HCT116 (cell line): ENCODE measurements at places on chromosomes 2 and 18.

GRCh38 chr2:210963386-210963785, 407.0 kb downstream of the CPS1 start:
- DNase-seq, result no peak

GRCh38 chr18:73563901-73564472, 583.6 kb downstream of the FBXO15 start:
- DNase-seq, result no peak

DNA sequence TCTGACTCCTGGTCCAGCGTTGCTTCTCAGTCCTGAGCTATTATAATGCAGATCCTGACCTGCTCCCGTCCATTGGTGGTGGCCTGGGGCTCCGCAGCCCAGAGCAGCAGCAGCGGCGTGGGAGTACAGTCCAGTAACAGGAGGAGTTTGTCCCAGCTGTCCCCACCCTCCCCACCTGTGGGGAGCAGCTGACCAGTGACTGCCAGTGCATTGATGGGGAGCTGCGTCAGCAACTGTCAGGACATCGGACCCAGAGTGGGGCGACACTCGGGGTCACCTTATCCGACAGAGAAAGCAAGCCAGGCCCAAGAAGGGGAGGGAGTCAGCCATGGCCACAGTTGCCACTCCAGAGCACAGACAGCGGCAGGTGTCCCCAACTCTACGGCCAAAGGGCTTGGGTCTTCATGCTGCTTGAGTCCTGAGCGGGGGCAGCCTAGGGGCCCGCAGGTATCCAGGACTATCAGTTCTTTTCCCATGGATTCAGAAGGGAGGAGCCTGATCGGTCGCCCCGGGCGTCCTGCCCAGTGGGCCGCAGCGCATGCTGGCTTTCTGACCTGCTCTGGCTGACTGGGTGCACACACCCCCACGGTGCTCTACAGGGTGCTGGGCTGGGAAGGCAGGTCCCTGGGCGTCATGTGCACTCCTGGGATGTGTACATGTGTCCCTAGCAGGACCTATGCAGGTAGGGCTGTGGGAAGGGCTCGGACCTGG, 29.7 kb downstream of the DNMT3A start:
- DNase-seq, result no peak

- no peak for DNase-seq
Measured at GRCh38 chr2:67208887-67209500, 188.1 kb upstream of the ETAA1 start.

DNA sequence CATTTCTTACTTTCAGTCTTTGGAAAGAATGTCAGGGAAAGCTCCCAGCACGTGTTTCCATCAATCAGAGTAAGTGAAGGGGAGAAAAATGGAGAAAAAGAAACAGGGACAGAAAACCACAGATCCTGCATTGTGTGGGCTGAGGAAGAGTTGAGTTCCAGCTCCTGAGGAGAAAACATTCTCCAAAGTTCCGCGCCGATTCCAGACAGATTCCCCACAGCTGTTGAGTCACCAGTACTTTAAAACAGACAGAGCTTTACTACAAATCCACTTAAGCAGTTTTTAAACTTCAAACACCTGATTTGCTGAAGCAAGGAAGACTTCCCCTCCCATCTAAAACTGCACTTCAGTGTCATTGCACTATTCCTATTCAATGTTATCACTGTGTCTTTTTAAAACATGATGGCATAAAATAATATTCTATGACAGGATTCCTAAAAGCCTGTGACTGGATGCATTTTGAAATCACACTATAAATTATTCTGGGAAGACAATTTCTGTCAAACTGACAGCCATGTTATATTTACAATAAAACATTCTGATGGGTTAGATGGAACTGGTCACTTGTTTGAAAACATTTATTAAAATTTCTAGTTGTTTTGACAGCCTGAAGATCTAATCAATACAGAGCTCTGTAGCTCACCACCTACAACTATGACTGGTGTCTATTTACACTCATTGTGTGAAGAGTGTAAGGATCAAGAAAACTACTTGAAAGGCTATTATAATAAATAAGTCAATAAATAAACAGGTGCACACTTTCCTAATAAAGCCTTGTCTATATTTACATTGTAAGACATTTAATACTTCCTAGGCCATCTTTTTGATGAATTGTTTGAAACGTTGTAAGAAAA, 40.9 kb downstream of the TCF4 start:
- no peak for DNase-seq

DNA sequence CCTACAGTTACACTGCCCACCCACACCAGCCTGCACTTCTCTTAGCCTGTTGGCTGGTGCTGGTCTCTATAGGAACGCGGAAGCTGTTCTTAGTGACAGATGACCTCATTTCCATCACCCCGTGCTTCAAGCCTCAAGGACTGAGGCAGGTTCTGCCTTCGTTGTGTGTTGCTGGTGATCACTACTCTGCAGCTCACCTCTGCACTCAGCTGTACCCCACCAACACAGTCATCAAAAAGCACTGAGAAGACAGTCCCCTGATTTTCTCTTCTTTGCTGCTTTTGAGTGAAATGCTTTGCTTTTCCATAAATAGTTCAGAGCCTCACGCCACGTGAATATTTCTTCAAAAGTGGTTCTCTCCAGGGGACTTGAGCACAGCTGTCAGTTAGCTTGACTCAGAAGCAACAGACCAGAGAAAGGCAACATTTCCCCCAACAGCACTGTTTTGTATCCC, 225.7 kb upstream of the CCDC150 start:
- DNase-seq, result no peak

DNA sequence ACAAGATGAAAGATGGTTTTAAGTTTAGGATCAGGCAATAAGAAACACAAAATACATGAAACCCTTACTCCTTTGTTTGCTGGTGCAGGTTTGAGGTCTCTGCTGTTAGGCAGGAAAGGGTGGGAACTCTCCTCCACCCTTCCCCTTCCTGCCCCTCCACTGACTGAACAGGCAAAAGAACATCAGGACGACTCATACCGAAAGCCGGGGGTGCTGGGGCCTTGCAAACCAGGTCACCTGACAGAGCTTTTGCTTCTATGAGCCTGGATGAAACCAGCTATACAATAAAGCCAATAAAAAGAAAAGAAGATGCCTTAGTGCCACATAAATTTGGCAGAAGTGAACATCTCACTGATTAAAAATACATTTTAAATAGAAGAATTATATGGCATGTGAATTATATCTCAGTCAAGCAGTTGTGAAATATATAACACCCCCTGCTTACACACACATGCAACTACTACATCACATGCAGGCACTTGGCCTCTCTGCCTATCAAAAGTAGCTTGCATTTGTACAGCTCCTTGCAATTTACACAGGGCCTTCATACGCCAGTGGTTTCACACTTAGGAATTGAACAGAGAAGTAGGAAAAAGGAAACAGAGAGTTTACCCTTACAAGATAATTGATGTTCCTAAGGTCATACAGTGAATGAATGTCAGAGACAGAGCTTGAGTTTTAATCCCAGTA, 215.1 kb upstream of the TRIB2 start:
- no peak for DNase-seq

- no peak for DNase-seq
Measured at GRCh38 chr2:172901913-172902312, 166.3 kb downstream of the RAPGEF4 start.

GRCh38 chr18:40911582-40912254, 1043.3 kb upstream of the PIK3C3 start:
- no peak for DNase-seq

DNA sequence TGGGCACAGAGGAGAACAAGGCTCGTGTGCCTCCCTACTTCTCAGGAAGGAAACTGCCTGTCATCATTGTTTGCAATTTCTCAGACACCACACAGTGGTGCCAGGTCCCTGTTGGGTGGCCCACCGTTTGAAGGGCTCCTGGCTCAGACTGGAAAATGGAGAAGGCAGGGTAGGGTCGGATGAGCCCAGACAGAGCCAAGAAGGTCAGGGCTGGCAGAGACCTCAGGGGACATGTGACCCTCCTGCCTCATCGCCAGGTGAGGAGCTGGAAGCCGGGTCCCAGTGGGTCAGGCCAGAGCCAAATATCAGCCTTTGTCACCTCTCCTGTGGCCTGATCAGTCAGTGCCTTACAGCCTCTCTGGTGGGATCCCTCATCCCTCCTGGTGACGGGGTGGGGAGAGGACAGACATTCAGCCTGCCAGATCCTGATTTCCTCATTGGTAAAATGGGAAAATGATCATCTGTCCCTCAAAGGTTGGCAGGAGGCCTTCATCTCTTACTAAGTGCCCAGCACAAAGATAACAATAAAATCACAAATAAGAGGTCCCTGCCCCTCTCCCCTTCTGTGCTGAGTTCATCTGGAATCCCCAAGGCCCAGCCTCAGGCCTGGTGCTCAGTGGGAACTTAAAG, 117.6 kb downstream of the CAPN13 start:
- DNase-seq, result no peak

DNA sequence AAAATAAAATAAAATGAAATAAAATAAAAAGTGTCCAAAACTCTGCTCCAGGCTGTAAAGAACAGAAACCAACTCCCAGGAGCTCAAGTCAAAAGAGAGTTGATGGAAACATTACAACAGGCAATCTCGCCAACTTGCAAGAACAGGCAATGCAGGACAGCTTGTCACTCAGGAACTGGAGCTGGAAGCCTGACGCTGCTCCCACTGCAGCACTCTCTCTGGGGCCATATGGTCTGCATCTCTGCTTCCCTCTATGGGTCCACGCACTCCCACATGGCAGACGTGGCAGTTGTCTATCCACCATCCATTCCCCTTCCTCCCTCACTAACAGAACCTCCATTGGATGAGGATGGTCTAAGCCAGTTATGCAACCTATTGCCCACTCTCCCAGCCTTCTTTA, 23.3 kb upstream of the ARPC2 start:
- DNase-seq, result no peak

GRCh38 chr18:45169610-45170009, 445.7 kb upstream of the SLC14A2 start:
- DNase-seq, result no peak

DNA sequence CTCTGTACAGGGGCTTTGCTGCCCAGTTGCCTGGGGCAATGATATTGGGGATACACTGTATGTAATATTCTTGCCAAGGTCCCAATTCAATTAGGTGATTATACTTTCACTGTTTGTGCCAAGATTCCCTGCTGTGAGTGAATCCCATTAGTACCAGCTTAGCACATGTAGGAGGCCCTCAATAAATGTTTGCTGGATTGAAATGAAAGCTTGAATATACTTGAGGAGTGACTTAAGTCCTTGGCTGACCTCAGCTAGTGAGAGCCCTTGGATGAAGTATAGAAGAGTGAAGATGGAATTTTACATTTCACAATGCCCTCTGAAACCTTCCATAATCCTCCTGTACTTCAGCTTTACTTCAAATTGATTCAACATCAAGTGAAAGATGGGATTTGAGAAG, 102.9 kb downstream of the GATA6 start:
- no peak for DNase-seq

DNA sequence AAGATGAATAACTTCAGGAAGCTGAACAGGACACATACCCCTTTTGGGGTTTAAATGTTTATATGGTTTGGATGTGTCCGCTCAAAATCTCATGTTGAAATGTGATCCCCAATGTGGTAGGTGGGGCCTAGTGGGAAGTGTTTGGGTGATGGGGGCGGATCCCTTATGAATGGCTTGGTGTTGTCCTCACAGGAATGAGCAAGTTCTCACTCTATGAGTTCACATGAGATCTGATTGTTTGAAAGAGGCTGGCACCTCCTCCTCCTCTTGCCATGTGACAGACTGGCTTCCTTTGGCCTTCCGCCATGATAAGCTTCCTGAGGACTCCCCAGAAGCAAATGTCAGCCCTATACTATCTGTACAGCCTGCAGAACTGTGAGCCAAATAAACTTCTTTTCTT, 88.6 kb upstream of the ZNF532 start:
- DNase-seq, result no peak

- DNase-seq, result no peak
Measured at GRCh38 chr2:37987098-37987775, 62.1 kb downstream of the RMDN2 start.

DNA sequence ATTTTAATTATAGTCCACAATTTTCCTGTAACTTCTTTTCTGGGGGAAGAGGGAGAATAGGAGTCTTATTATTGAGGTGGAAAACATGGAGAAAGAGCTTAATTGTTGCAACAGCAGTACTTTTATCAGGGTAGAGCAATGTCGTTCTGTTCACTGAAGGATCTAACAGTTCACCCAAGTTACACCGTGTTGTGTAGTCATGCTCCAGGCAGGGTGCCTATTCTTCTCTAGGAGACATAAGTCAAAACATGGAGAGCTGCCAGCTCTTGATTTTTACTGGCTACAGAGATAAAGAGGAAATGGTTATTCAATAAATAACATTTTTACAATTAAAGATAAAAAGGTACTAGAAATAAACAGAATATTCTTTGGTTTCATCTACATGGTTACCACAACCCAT, 594.3 kb upstream of the NETO1 start:
- no peak for DNase-seq

DNA sequence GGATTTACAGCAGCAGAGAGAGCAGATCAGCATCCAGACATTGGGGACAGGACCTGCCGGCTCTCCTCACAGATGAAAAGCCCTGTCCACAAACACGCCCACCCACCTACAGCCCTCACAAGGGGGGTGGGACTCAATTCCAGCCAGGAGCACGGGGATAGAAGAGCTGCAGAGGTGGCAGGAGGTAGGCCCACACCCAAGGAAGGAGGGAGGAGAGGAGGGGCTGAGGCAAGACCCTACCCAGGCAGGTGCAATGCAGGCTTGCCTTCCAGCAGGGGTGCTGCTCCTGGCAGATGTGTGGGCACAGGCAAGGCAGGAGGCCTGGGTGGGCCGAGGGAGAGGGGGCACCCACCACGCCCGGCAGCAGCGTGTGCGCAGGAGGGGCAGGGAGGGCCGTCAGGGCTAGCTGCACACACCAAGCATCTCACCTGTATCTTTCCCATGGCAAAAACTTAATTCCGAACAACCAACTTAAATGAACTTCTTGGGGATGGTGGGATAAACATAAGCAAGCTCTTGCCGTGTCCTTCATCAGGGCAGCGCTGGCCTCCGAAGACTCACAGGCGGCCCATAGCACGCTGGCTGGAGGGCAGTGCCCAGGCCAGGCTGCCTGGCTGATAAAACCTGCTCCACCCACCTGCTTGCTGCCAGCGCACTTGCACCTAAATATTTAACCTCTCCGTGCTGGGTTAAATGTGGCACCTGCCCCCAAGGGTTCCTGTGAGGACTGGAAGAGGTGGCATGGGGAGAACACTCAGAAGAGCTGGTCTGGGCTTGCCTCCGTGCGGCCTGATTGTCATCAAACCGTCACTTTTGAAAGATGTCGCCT, 219.5 kb downstream of the HDAC4 start:
- DNase-seq, result no peak

- no peak for DNase-seq
Measured at GRCh38 chr18:58387716-58388115, 241.2 kb downstream of the ALPK2 start.

DNA sequence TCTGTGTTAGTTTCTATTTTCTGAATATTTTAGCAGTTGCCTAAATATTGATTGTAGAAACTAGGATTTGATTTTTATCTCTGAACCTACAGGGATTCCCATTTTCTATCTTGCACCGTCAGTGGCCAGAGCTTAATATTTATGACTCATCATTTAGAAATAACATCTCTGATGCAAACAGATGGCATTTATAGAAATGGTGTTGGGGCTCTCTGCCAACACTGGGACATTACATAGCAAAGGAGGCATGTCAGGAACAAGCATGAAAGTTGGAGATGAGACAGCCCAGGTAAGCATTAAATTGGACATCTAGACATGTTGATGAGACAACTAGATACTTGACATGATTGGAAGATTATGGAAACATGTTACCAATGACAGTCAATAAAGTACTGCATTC, 165.3 kb upstream of the SYT4 start:
- no peak for DNase-seq
